ENCODE measurements at places on chromosomes 6 and 20.

DNA sequence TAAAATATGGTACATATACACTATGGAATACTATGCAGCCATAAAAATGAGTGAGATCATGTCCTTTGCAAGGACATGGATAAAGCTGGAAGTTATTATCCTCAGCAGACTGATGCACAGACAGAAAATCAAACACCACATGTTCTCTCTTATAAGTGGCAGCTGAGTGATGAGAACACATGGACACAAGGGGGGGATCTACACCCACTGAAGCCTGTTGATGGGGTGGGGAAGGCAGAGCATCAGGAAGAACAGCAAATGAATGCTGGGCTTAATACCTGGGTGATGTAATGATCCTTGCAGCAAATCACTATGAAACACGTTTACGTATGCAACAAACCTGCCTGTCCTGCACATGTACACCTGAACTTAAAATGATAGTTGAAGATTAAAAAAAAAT, 71.3 kb downstream of the MANEA start:
- no peak for DNase-seq

- DNase-seq: no peak
These were observed 181.2 kb upstream of the JAG1 start for GRCh38 chr20:10854976-10855375.

DNA sequence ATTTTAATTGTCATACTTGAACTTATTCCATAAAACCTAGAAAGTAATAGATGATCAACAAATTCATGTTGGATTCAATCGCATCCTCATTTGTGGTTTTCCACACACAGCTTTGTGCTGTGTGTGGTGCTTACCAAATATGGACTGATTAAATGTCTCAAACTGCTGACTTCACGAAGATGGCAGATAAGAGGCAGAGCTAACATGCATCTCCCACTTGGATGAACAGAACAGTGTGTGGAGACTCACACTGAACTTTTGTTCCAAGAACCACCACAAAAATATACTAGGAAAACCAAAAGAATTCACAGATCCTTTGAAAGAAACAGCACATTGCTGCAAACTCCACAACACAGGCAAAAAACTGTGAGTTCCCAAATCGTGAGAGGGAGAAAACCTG, 603.7 kb downstream of the TENT5A start:
- DNase-seq: no peak

DNA sequence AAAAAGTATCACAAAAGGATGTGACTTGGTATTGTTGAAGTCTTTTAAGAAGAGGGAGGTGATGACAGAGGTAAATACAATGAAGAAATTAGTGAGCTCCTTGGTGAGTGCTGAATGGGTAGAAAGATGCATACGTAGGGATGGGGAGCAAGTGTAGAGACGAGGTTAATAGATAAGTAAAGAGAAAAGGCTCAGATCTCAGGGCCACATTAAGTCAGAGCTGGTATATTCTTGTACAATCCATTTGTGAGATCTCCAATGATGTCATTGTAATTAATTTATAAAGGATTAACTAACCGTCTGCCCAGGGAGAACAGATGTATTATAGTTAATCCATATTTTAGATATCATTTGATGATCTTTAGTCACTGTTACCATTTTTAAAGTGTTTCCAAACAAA, 43.4 kb downstream of the SMPDL3A start:
- no peak for DNase-seq

GRCh38 chr6:37781788-37782187, 37.7 kb upstream of the ZFAND3 start:
- no peak for DNase-seq

Measured in effector memory CD4-positive, alpha-beta T cell (primary cell).